ENCODE measurements at places on chromosomes 4 and X.

GRCh38 chr4:111475001-111475400 is 670.3 kb upstream of the FAM241A start:
- no peak for DNase-seq

DNA sequence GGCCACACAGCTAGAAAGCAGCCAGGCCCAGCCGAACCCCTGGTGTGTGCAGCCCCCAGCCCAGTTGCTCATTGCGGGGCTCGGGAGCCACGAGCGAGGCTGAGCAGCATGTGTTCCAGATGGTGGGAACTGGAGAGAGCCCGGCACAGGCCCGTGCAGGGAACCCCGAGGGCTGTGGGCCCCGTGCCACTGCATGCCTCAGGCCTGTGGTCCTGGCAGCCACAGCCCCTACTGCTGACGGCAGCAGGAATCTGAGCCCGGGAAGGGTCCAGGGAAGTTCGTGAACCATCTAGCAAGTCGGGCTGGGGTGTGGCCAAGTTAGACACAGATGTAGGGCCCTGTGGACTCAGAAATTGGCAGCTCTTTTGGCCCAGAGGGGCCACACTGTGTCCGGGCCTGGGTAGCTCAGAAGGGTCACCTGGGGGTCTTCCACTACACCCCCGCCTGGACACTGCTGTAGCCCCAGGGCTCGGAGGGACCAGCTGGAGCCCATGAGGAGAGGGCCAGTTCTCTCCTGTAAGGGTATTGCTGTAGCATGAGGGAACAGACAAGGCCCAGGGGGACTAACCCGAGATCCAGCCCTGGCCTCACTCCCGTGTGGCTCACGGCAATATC is 12.1 kb downstream of the HTRA3 start:
- DNase-seq: no peak

GRCh38 chr4:37241647-37242046 is 2.9 kb upstream of the NWD2 start:
- DNase-seq: no peak

DNA sequence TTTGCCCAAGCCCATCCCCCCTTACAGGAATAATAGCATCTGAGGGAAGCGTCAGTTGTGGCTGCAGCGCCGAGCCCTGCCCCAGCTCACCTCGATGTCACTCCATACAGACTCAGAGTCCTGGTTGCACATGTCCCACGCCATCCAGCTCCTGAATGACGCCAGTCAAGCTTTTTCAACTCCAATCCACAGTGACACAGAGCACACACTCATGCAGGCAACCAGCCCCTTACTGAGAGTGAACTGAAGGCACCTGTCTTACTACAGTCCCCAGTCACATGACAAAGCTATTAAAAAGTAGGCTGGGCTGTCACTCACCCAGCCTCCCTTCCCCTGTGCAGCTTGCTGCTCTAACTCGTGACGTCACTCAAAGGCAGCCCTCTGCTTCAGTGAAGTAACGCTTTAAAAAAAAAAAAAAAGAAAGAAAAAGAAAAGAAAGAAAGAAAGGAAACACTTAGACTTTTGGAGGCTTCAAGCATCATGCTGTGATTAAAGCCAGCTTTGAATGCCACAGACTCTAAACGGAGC is at the start of gene PPARGC1A:
PPARGC1A (minus strand) TSS at position 234 of the 528 bp plus-strand sequence; CDS start at position 144, 90 bp downstream.
- DNase-seq: no peak

DNA sequence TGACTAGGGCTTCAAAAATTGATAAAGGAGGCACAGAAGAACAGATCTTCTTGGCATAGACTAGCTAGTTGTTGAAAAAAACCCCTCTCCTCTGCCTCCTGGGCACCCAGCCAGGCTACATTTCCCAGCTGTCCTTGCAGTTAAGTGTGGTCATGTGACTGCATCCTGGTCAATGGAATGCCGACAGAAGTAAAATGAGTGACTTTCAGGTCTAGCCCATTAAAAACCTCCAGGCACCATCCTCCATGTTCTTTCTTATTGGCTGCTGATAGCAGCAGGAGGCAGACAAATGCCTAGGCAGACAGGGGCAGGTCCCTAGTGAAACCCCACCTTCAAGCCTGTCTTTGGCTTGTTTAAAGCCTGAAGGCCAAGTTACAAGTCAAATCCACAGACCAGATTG is 35.3 kb downstream of the ATXN3L start:
- DNase-seq: no peak

DNA sequence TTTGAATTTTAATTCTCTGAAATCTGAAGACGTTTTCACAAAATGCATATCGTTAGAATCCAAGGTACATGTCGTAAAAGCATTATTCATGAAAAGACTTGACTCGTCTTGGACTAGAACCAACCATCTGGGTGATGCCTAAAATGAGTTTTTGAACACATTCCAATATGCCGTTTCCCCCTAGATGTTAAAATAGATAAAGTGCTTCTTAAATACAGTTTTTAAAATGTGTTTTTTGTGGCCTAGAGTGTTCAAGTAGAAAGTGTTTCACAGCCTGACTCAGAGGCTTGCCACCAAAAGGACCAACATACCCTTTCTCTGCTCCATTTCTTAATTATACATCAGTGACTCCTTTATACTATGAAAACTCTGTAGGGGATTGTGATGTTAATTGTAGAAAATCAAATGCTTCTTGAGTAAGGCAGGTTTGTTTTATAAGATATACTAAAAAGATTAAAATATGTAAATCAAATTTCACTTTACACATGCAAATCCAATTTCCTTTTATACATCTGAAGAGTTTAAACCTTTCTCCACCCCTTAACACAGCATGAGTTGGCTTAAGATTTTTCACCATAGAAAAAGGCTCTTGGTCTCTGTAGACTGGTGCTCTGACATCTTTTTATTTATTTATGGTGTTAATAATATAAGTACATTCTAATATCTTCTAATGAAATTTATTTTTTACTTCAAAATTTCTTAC is 48.4 kb downstream of the PRKG2 start:
- DNase-seq: no peak

GRCh38 chr4:142838778-142839177 is 7.3 kb downstream of the INPP4B start:
- no peak for DNase-seq

DNA sequence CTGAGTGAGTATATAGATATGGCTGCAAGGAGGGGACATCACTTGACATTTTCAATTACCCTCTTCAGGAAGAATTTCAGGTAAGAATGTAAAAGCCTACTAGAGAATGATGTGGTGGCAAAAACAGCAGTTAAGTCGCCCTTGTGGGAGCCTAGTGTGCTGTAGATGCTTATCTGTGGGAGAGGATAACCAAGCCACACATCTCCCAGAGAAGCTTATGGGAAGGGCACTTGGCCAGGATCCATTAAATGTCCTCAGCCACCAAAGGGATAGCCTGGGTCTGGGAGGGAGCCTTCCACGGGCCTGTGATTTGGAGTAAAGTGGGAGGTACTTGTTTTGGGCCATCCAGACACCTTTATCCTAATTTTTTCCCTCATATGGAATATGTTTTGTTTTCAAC is 41.3 kb upstream of the BCLAF3 start:
- DNase-seq: no peak

- DNase-seq: no peak
These were observed 145.4 kb downstream of the CPEB2 start for GRCh38 chr4:15147714-15148113.

DNA sequence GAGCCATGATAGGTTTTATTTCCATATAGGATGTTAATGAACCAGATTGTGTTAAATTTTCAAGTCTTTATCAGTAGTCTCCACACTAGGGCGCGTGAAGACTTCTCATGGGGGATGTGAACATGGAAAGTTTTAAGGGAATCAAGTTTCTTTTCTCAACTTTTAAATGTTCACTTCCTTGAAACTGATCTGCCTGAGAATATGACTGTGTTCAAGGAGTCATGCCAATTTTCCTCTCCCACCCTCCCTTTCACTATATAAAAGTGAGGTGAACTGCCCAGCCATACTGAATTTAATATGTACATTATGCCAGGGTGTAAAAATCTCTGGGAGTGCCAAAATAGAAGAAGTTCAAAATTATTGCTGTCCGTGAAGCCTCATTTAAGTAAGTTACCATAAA is 30.4 kb upstream of the HPGDS start:
- no peak for DNase-seq

DNA sequence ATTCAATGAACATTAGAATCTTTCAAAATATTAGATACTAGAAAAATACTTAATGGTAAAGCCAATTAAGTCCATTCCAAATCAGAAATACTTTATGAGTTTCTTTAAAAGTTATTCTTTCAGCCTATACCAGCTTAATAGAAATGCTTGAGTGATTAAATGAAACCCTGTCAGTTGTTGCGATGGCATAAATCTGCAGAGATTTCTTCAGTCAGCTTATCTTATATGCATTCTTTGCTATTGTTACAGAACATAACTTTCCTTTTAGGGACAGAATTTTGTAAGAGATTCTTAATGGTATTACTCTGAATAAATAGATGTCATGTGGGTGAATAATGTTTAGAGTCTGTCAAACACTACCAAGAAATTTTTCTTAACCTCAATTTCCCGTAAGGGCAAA is 325.0 kb upstream of the HAND2 start:
- no peak for DNase-seq

DNA sequence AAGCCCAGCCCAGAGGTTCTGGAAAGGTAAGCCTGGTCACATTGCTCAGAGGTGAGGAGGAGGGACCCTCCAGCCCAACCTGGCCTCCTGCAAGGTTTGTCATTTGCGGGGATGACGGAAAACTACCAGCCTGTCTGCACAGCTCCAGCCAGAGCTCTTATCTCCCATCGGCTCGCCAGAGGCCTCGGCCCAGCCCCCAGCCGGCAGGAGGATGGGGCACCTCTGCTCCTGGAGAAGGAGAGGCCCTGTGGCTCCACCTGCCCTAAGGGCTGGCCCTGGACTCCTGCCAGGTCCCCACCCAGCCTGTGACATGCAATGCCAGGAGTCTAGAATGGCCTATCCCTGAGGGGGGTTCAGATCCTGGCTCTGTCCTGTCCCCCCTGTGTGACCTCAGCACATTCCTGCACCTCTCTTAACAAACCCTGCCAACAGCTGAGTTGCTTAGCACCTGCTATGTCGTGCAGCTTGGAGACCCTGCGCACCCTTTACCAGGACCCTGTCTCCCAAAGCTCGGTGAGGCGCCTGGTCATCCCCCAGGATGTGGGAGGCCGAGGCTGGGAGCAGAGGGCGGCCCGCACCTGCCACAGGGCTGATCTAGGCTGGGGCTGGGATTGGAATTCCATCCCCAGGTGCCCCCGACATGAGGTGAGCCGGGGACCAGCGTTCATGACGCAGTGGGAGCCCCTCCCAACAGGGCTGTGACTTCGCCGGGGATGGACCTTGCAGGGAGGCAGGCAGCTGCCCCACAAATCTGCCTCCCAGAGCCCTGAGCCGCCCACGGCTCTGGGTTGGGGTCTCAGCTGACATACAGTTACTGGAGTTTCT is 14.4 kb downstream of the ADRA2C start:
- DNase-seq: no peak

DNA sequence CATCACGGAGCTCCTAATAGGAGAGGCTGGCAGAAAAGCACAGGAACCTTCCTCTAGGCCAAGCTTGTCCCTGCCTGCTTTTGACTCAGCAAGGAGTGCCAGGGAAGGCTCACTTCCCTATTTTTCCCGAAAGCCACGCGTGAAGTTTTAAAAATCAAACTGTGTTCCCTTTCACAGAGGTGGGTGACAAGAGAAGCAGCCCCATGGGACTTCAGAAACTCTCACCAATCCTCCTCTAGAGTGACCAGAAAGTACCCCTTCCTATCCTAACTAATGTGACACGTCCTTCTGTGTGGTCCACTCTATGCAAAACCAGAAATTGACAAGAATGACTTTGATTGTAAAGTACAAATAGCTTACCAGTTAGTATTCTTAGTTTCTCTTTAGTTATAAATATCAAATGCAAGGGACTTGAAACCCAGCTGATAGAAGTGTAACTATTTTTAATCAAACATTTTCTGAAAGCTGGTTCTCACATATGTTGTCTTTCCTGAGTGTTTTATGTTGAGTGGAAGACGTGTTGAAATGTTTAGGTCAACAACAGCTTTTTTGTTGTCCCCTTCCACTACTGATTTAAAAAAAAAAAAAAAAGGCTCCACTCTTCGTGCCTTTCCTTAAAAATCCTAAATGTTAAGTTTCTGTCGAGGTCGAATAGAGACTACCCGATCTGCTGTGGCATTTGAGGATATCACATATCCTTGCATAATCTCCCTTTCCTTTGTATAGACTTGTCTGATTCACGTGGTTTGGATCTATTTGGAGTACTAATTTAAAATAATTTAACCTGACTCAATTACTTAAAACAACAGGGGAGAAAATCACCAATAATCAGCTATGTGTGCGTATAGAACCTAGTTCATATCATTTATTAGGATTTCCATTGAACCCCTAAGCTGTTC is 42.1 kb downstream of the NFKB1 start:
- DNase-seq: no peak

DNA sequence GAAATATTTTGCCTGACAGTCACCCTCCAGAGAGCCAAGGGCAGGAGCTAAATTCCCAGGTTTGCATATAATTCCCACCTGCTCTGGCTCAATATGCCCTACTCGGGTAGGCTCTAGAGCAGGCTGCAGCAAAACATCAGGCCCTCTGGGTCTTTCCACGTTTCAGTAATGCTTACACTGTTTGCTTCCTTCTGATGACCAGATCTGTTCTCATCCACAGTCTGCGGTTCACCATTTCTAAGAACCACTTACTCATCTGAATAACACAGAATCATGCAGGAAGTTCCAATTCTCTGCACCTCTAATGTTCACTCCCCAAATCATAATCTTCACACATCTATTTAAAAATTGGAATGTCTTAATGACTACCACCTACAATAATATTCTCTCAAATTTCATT is 141.4 kb downstream of the PPP3CA start:
- no peak for DNase-seq

DNA sequence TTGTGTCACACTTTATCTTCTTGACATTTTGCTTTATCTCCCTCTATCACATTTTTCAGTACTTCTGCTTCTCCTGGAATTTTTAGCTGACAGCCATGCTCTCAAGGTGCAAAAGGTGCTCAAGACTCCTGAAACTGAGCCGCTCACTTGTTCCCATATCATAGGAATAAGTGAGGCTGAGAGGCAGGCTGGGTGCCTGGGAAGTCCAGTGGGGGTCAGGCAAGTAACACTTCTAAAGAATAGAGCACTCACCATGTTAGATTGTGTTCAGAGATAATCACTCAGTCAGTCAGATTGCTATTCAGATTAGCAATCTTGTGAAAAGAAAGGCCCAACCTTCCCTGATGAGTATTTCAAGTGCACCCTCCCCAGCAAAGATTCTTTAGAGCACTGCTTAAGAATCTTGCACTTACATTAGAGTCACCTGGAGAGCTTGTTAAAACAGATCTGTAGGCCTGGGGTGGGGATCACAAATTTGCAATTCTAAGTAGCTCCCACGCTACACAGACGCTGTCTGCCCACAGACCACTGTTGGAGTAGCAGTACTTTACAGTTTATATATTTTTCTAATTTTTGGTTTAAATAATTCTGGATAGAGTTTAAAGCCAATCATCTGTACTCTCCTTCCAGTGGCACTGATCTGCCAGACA is 23.1 kb upstream of the LRAT start:
- no peak for DNase-seq

- no peak for DNase-seq
These were observed 118.3 kb upstream of the FRG1 start for GRCh38 chr4:189822326-189822725.

DNA sequence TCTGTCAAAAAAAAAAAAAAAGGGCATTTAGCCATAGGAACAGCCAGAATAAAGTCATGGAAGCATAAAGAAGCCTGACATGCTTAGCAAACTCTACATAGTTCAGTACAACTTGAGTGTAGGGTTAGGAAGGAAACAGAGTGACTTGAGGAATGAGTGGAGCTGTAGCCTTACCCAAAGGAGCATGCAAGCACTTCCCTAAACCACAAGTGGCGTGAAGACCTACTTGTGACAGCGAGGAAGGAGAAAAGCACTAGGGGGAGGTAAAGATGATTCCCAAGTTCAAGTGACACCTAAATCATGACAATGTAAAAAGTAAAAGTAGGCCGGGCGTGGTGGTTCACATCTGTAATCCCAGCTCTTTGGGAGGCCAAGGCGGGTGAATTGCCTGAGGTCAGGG is 21.8 kb upstream of the IQSEC2 start:
- no peak for DNase-seq
